Stimulated activated naive B cell treated with anti-CD40 and anti-IgM and Interleukin-4, amounts not matched to agents 10 μg/mL and 1 μg/mL and 100 μg/mL, for 72 hours (primary cell): ENCODE measurements at places on chromosomes 13 and 19.

DNA sequence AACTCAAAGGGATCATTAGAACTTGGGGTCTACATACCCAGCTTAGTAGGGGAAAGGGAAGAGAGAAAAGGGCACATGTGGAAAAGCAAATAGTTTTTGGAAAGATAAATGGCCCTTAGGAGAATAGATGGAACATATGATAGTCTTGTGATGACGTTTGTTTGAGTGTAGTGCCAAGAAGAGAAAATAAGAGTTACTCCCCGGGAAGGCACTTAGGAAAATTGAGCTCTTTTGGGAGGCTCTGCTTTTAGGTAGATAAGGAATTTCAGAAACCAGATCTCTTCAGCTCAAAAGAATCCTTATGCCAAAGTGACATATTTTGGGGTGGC, 44.8 kb upstream of the SERTM1 start:
- DNase-seq = no peak

- no peak for DNase-seq
Measured at GRCh38 chr19:791007-791566, 6.2 kb upstream of the PTBP1 start.

GRCh38 chr13:42707586-42707985, 73.8 kb upstream of the FAM216B start:
- DNase-seq = no peak

DNA sequence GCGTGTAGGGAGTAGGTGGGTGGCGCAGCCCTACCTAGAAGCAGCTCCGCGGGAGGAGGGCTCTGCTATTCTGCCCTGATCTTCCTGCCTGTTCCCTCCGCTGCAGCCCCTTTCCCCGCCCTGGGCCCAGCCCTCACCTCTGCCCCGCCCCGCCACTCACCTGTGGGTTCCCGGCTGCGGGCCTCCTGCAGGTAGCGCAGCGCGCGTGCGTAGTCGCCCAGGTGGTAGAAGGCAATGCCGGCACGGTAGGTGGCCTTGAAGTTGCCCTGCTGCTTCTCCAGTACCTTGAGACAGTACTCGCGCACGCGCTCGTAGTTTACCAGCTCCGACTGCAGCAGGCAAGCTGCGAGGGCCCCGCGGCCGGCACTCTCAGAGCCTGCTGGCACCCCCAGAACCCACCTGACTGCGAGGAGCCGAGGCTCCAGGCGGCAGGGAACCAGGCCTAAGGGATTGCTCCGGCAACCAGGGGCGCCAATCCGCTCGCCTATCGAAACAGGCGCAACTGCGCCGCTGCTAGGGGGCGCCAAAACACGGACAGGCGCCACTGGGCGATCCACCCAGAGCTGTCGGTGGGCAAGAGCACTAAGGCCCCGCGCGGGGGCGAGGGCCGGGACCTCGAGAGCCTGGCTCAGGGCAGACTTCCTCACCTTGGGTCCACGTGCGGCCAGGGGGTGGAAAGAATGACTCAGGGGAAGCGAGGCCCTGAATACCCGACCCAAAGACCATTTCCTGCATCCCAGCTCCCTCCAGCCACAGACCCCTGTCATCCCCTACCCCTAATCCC, 965 bp downstream of the TTC9B start:
- DNase-seq = no peak

- no peak for DNase-seq
Measured at GRCh38 chr13:36447501-36447900, 15.2 kb downstream of the CCNA1 start.

DNA sequence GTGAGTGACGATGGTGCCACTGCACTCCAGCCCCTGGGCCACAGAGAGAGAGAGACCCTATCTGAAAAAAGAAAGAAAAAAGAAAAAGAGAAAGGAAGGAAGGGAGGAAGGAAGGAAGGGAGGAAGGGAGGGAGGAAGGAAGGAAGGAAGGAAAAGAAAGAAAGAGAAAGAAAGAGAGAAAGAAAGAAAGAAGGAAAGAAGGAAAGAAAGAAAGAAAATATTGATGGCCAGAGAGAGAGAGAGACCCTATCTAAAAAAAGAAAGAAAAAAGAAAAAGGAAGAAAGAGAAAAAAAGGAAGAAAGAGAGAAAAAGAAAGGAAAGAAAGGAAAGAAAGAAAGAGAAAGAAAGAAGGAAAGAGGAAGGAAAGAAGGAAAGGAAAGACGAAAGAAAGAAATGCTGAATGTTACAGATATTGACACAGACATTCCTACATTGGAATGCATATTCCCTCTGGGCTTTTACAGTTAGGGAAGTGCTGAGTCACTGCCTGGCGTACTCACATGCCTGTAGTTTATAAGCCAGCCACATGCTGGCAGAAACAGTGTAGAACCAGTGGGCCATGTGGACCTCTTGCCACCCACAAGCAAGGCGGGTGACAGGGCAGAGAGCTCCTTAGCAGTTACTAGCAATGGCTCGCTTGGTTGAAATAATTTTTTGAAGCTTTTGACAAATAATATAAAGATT, 34.6 kb upstream of the SLC46A3 start:
- DNase-seq = no peak

DNA sequence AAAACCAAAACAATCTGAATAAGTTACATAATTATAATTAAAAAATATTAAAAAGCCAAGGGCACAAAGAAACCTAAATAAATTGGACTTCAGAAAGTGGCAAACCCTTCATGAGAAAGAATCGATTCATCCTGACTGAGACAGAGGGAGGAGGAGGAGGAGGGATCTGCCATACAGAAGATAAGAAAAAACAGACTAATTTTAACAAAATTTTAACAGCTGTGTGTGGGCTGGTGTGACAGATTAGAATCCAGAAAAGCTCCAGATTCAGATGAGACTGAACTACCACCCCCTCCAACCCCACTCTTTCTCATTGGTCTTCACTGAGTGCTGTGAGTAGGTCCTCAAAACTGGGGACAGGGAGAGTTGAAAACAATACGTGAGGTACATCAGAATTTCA, 111.5 kb upstream of the HTR2A start:
- DNase-seq = no peak

GRCh38 chr13:40999416-40999815, 19.7 kb downstream of the ELF1 start:
- DNase-seq = no peak

- DNase-seq = no peak
Measured at GRCh38 chr19:33686687-33687480, 65.1 kb downstream of the CHST8 start.

GRCh38 chr19:13742756-13743155, 21.6 kb upstream of the MRI1 start:
- DNase-seq = no peak

- DNase-seq = no peak
Measured at GRCh38 chr19:19533841-19534240, 4.2 kb upstream of the CILP2 start.

DNA sequence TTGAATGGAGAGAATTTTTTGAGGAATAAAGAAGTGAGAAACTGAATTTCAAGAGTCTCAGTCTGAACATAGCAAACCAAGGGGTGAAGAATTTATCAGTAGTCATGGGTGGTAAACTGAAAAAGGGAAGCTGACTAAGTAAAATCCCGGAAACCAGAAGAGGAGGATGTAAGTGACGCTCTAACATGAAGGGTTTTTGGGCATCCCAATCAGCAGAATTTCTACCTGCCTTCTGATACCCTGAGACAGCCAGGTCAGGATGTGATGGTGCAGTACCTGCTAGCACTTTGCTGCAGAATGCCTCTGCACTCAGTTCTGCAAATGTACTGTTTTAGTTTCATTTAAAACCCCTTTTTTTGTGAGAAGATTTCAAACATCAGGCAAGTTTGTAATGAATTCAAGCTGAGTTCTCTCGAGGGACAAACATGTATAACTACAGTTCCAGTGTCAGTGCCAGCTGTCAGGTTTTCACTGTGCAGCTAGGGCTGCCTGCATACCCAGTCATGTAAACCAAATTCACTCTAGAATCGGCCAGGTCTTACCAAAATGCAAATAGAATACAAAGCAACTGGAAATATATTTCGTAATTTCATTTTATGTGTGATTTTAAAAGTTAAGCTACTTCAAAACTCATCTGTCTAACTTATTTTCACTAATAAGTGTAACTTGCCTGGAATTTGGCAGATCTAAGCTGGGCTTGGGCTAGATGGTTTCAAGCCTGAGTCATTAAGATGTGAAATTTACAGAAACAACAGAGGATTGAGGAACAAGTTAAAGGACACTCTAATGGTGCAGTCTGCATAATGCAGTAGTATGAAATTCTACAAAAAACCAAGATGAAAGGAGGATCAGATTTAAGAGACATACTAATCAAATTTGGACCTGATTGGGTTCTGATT, 13.8 kb downstream of the METTL21C start:
- DNase-seq = no peak

DNA sequence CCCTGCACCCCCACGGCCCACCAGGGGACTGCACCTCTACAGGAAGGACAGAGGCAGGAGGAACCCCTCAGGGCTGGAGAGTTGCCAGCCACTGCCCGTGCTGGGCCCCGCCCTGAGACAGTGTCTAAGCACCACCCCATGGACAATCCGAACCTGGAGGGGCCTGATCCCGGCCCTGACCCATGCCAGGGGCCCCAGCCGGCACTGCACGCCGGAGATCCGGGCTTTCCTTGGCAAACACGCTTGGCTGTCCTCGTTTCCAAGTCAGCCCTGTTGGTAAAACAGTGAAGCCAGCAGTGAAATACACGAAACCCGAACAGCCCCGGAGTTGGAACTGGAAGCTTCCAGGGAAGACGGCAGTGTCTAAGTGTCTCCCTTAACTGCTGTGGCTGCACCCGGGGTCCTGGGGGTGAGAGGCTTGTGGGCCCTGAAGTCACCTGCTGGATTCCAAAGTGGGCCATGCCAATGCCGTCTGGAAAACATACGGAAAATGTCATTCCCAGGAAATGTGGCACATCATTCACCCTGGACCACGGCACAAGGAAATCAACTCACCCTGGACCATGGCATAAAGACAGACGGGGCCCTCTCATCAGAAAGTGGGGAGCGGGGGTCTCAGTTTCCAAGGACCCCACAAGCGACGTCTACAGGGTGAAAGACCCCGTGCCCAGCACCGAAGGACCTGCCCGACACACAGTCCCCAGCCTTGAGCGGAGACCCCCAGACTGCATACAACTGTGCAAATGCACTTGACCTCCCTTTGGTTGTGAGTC, 30.9 kb downstream of the RASA3 start:
- no peak for DNase-seq

GRCh38 chr13:106534639-106535551, 567 bp downstream of the EFNB2 start:
- DNase-seq = no peak

GRCh38 chr13:21812192-21812626, 141.3 kb downstream of the FGF9 start:
- DNase-seq = no peak

DNA sequence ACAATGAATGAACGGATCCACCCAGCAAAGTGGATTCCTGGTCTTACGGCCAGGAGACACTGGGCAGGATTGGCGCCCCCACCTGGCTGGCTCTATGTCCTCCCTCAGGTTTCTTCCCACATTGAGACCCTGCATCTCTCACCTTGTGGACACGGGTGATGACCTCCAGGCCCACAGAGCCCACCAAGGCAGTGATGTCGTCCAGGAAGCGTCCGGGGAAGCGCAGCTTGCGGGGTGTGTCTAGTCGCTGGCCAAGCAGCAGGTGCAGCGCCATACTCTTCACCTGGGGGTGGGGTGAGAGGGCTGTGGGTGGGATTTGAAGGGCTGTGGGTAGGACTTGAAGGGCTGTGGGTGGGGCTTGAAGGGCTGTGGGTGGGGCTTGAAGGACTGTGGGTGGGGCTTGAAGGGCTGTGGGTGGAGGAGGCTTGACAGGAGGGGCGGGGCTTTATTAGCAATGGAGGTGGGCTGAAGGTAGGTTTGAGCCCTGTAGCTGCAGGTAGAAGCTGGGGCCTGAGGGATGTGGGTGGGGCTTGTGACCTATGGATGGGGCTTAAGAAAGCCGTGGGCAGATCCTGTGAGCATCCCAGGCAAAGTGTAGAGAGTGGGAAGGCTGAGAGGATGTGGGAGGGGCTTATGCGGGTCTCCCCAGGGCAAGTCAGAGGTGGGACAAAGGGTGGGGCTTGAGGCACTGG, 12.1 kb upstream of the ANGPTL8 start:
- DNase-seq = no peak

DNA sequence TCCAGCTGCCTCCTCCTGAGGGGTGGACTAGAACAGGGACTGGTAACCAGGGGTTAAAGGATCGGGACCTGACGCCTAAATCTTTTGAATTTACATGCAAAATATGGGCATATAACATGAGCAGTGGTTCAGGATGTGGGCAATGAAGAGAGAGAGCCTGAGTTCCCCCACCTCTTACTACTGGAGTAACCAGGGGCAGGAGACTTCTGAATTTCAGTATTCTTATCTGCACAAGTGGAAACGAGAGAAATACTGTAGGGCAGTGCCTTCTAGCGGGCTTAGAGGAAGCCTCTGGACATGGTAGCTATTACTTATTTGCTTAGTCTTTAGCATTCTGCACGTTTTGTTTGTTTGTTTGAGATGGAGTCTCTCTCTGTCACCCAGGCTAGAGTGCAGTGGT, 26.3 kb downstream of the BCAT2 start:
- DNase-seq = no peak

GRCh38 chr19:14476673-14477401, 1.7 kb upstream of the PTGER1 start:
- DNase-seq = no peak

- no peak for DNase-seq
Measured at GRCh38 chr13:38767506-38768265, 80.8 kb downstream of the FREM2 start.

DNA sequence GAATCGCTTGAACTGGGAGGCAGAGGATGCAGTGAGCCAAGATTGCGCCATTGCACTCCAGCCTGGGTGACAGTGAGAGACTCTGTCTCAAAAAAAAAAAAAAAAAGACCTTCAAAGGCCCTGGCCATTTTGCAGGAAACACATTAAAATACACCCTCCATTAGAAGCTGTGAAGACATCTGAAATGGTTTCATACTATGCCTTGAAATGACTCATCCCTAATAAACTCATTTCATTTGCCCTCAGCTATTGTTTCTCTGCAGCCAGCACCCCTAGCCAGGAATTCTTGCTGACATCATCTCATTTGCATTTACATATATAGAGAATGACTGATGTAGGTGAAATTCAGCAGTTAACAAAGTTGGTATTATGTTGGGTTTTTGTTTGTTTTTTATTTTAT, 8.7 kb downstream of the EML2 start:
- no peak for DNase-seq

GRCh38 chr19:32880622-32881021, 11.1 kb upstream of the SLC7A9 start:
- DNase-seq = no peak

DNA sequence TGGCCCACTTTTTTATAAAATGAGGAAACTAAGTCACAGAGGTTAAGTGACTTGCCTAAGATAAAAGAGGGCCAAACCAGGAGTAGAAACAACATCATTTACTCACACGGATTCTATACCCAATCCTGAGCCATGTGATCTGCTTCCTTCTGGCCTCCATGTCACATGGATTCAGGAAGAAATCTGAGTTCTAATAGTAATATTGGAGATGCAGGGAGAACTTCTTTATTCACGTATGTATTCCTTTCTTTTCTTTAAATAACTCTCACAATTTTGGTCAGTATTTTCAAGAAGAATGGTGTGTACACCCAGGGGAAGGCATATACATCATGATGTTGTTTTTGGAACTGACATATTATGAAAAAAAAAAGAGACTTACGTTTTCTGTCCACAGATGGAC, 1.8 kb downstream of the POSTN start:
- DNase-seq = no peak
